ENCODE measurements at places on chromosomes 16 and 17. TPM values are rescaled to one million over a fixed set of nuclear protein-coding genes. Genes with fewer than 3 reads are reported as not detected.

Gene TAF1C
- polyA plus RNA-seq: 47.6 TPM

Gene SMIM36
- 0.17 TPM for polyA plus RNA-seq

Gene SEC14L5
- 0.26 TPM for polyA plus RNA-seq

Gene ITGAL
- 1.7 TPM for polyA plus RNA-seq

Gene MAP2K6
- polyA plus RNA-seq: 26.6 TPM

Gene CD300H
- not detected for polyA plus RNA-seq

Gene HBA2
- 1,018 TPM for polyA plus RNA-seq

Gene HOXB3
- 153 TPM for polyA plus RNA-seq

Gene CNTNAP4
- 0.43 TPM for polyA plus RNA-seq

Gene C16orf96
- polyA plus RNA-seq: 0.27 TPM

Gene MRPL45
- polyA plus RNA-seq: 68.4 TPM
